Posterior cingulate gyrus (tissue), 11 donors: ENCODE measurements at places on chromosomes 12 and 14.
A peak's percentile ranks its signal among the peaks of the same experiment; 100 is the strongest.

GRCh38 chr12:29893002-29893401 is 109.3 kb upstream of the TMTC1 start:
- no peak for DNase-seq

GRCh38 chr14:51921026-51921425 is 60.6 kb downstream of the GNG2 start:
- no peak for DNase-seq

DNA sequence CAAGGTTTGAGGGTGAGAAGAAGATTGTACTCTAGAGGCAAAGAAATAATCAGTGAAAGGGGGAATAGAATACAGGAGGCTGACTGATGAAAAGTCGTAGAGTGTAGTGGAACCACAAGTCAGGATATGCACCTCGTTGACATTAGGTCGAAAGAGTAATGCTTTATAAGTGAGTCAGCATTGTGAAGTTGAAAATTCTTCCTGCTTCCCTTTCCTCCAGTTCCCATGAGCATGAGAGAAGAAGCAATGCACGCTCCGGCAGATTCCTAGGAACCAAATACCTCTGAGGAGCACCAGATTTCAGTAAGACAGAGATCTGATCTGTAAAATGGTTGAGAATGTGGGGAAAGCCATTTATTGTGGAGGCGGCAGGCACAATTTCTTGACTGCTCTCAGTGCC is 16.5 kb downstream of the CCER1 start:
- DNase-seq: no peak

- DNase-seq: no peak
Observed at GRCh38 chr12:55845361-55845760, 2.6 kb upstream of the MMP19 start.

- no peak for DNase-seq
Observed at GRCh38 chr14:26636561-26636960, 38.7 kb upstream of the NOVA1 start.

- DNase-seq: no peak
Observed at GRCh38 chr14:67765192-67765834, 51.1 kb downstream of the ZFYVE26 start.

GRCh38 chr14:105073720-105074600 is 8.7 kb upstream of the GPR132 start:
- DNase-seq: no peak

GRCh38 chr14:76929927-76930326 is 98.6 kb downstream of the IRF2BPL start:
- DNase-seq: no peak

GRCh38 chr12:50017641-50018040 is 7.7 kb downstream of the RACGAP1 start:
- DNase-seq: no peak

- no peak for DNase-seq
Observed at GRCh38 chr12:114588061-114588460, 95.9 kb downstream of the TBX3 start.

GRCh38 chr14:96631621-96632362 is 129.6 kb downstream of the PAPOLA start:
- DNase-seq: no peak

DNA sequence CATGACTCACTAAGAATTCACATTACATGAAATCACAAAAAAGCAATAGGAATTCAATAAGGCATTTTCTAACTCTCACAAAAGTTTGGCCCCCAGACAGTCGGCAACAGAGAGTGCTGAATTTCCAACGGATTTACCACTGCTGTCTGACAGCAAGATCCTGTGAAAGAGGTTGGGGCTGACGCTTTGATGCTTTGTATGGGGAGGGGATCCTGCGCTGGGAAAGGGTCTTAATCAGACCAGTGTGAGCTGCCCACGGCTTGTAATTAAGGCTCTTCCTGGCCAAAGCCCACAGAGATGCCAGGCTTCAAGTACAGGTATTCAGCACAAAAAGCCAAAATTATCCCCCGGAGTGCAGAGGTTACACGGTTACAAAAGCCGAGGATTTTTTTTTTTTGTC is 66.8 kb upstream of the TMCC3 start:
- no peak for DNase-seq

DNA sequence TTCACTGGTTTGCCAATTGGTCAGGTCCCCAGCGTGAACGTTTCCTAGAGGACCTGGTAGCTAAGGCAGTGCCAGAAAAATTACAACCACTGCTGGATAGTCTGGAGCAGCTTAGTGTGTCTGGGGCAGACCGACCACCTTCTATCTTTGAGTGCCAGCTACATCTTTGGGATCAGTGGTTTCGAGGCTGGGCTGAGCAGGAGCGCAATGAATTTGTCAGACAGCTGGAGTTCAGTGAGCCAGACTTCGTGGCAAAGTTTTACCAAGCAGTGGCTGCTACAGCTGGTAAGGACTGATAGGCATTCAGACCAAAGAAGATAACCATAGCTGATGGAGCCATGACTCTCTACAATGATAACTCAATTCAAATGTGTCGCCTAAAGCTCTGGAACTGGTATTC is 2.5 kb downstream of the C14orf119 start:
- no peak for DNase-seq

GRCh38 chr12:7344833-7345606 is 41.1 kb downstream of the ACSM4 start:
- DNase-seq: no peak

GRCh38 chr12:122374707-122375106 is 47.8 kb downstream of the CLIP1 start:
- DNase-seq: no peak

DNA sequence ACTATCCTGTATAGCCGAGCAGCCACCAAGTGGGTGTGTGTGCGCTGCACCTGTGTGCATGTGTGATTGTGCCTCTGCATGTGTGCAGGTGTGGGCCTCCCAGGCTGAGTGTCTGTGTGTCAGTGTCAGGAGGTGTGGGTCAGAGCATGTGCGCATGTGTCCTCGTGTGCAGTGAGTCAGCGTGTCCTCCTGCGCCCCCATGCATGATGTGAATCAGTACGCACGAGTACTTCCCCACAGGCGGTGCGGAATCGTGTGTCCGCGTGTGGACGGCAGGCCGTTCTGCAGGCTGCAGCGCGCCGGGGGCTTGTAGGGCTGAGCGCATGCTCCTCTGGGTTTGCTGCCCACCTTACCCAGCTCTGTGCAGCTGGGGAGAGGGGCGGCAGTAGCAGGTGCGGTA is 34.2 kb downstream of the DTX1 start:
- DNase-seq: peak; percentile 34

DNA sequence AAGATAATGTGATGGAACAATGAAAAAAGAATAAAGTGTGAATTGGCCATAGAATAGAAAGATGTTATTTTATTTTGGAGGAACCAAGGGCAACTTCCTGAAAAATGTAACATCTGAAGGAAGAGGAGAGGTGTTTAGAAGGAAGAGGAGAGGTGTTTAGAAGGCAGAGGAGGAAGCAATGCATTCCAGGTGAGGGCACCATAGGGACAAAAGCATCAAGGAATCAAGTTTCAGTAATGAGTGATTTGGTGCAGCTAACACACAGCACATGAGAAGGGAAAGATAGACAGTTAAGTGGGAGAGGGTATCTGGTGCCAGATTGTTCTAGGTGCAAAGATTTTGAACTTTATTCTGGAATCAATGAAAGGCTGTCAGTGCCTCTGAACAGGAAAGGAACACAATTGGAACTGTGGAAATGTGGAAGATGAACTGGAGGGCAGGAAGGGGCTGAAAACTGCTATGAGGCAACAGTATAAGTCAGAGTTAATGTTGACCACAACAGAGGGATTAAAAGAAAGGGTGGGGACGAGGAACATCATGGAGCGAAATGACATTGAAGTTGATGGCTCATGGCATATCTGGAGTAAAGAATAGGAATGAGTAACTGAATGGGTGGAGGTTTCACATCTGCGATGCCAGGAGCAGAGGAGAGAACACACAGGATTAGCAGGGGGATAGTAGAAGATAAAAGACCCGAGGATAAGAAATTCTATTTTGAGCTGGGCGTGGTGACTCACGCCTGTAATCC is 326.6 kb downstream of the LRIG3 start:
- no peak for DNase-seq

DNA sequence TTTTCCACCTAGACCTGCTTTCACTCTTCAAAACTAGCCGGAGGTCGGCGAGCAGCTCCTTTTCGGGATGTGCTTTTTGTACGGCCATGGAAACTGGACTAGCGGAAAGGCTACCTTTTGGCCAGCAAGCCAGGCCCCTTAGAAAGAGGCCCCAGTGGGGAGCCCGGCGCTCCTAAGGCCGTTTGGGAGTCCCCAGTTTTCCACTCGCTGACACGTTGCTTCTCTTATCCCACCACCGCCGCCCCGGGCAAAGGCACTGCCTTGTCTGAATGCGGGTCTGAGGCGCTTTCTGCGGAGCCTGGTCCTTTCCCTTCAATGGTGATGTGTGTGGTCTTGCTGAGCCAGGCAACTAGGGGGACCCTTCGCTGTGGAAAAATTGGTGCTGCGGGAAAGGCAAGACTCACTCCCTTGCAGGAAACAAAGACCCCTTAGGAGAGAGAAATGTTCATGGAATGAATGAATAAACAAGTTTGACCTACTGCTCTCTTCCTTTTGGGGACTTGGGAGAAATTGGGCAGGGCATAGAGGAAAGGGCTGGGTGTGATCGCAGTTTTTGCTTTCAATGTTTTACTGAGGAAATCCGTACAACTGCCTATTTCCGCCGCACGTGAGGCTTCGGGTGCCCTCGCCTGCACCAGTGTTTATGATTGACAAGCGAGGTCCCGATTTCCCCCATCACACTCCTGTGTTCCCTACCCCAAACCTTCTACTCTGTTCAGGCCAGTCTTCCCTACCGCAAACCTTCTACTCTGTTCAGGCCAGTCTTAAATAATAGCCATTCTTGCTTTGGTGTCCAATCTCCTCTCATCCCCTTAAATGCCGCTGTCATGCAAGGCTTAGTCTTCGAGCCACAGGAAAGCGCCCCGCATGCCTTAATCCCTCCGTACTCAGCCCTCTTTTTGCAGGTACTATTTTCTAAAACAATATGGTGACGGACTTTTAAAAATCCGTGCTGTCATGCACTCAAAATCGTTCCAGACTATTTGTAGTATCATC is 1.0 kb upstream of the SLC38A2 start:
- peak; percentile 37 for DNase-seq
